NCI-H526 treated with DMSO at 0.1 percent for 48 hours (cell line): ENCODE measurements at places on chromosomes 5 and 9.

DNA sequence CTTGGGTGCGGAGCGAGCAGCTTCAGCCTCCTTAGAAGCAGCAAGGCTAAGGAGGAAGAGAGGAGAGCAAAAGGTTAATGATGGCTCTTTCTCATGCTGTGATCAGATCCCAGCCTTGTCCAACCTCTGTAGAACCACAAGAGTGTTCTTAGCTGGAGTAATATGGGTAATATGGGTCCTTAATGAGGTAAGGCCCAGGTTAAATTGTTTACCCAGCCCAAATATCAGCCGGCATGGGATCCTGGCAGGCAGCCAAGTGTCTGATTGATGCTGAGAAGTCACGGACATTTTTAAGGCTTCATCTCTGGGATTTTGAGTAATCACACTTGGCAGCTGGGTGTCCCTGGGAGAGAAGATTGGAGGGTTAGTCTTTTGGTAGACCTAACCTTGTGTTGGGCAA is 32.3 kb downstream of the GLRA1 start:
- no peak for DNase-seq

- no peak for DNase-seq
Measured at GRCh38 chr9:96232539-96233241, 69.3 kb downstream of the HSD17B3 start.

- DNase-seq, result no peak
Measured at GRCh38 chr9:72268961-72269360, 96.0 kb downstream of the ZFAND5 start.

DNA sequence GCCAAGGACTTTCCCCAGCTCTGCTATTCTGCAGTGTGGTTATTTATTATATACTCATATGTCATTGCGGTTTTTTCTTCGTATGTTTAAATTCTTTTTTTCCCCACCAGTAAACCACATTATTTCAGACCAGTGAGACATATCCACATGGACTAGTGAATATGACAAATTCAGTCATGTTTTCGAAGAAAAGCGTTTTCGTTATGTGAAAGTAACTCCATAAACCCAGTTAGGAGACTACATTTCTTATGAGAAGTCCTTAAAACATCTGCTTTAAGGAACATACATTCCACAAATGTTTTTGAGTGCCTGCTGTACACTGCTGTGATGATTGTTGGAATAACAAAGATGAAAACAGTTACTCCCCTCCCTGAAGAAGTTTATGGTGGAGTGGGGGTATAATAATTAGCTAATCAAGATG is 591.8 kb upstream of the CLINT1 start:
- DNase-seq, result no peak

- no peak for DNase-seq
Measured at GRCh38 chr9:98877311-98877710, 66.4 kb upstream of the COL15A1 start.

- DNase-seq, result no peak
Measured at GRCh38 chr9:136773386-136774044, 9.2 kb upstream of the LCN15 start.

DNA sequence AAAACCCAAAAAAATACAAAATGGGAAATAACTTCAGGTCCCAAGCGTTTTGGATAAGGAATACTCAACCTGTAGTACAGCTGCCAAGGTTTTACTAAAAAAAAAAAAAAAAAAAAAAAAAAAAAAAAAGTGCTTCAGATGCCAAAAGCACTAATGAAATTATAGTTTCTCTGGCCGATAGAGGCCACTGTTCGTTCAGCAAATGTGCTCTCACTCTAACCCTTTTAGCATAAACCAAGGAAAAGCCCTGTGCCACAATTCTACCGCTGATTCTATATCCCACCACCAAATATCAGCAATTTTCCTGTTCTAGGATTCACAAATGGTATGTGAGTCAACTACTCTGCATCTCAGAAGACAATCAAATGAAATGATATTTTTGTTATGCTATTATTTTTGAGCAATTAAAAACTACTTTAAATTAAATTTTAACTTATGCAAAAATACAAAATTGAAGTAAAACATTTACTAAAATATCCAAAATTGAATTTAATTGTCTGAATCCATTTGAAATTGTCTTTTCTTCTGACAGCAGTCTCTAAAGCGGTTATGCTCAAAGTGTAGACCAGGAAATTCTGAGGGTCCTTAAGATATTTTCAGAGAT is 79.8 kb downstream of the RICTOR start:
- DNase-seq, result peak; percentile 31

DNA sequence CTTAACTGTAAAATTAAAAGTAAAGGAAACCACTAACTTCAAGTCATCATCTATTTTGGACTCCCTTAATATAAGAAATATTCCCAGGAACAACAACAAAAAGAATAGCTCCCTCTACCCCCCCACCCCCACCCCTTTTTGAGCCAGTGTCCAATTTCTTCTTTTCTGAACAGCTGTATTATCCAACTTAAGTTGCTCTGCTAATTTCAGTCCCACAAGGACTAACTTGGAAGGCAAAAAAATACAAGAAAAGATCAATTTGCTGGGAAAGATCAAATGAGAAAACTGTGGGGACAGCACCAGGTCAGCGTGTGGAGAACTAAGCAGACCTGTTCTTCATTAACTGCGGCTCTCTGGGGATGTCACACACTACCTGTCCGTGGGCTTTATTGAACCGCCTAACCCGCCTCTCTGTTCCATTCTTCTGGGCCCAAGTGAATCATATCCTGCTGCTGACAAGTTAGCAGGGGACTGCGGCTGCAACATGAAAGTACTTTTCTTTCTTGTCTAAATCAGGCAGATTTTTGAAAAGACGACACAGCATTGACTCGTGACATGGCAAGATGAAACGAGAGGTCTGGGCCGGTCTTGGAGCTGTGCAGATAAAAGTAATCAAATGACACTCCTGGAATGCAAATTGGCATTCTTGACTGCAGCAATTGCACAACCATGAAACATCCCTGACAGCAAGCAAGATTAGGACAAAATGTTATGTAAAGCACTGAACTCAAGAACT is 2.7 kb downstream of the BNC2 start:
- peak; percentile 61 for DNase-seq

GRCh38 chr9:19619221-19619620 is 169.6 kb downstream of the SLC24A2 start:
- no peak for DNase-seq

GRCh38 chr9:101476576-101477208 is 41.1 kb upstream of the ALDOB start:
- DNase-seq, result no peak

- no peak for DNase-seq
Measured at GRCh38 chr9:116958881-116959280, 271.8 kb downstream of the TRIM32 start.

DNA sequence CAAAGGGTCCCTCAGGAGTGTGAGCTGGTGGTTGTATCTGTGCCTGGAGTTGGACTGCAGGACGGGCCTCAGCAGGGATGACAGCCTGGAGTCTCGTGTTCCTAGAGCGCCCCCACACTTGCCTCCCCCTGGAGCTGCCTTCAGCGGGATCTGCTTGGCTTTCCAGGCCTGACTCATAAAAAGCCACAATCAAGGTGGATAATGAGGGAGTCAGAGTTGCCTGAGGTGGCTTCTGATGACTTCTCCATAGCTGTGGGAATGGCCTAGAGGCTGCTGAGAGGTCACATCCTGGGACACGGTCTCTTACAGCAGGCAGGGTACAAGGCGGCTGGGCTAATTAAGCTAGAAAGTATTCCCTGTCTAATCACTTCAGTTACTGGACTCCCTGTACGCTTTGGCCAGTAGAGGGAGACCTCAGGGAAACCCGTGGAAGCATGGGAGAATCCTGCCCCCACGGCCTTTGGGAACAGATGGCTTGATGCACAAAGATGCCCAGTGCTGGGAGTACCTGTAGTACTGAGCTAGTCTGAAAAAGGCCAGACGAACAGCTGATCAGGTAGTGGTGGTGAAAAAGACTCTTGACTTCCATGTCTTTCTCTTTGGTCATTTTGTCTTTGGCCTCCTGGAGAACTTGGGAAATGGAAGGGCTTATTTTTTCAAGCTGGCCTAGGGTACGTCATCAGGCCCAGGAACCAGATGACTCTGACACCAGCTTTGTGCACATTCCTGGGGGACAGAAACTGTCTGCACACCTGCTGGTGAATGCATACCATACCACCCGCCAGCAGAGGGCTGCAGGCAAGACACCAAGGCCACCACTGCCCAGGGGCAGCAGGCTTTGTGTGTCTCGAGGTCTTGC is 16.1 kb upstream of the FRRS1L start:
- DNase-seq, result no peak

- DNase-seq, result no peak
Measured at GRCh38 chr5:141637123-141637766, 448 bp downstream of the RELL2 start.

- DNase-seq, result no peak
Measured at GRCh38 chr9:109926421-109926869, 146.4 kb downstream of the PALM2AKAP2 start.

- DNase-seq, result no peak
Measured at GRCh38 chr5:3126639-3127038, 375.2 kb upstream of the IRX2 start.

DNA sequence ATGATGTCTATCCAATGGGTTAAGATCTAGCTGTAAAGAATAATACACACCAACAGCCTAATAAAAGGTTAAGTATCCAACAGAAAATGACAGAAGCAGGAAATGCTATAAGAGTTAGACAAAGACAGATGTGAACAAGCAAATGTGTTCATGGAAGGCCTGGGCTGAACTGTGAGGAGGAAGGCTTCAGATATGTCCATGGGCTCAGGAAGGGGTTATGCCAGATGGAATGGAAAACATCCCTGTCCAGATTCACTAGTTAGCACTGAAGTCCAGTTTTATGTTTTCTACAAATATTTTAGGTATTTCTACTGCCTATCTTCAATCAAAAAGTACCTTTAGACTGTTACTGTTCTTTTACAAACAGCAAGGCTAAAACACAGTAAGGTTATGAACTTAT is 27.1 kb downstream of the ERAP1 start:
- DNase-seq, result no peak

- DNase-seq, result no peak
Measured at GRCh38 chr5:17891881-17892280, 257.6 kb downstream of the TAF11L14 start.

GRCh38 chr9:133733421-133733795 is 4.7 kb downstream of the SARDH start:
- no peak for DNase-seq

GRCh38 chr9:100277166-100277979 is 75.4 kb downstream of the TEX10 start:
- no peak for DNase-seq

DNA sequence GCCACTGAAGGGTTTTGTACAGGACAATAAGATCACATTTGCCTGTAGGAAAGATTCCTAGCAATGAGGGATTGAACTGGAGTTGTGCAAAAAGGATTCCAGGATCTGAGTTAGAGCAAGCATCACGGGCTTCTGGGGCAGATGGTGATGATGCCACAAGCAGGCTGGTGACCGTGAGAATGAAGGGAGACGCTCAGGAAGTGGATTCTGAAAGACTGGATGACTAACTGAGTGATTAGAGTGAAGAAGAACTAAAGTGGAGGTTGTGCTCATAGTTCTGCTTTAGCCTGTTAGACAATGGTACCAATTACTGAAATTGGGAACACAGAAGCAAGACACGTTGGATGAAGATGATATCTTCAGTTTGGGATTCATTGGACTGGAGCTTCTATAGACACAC is 168.2 kb downstream of the CD180 start:
- DNase-seq, result no peak

- DNase-seq, result no peak
Measured at GRCh38 chr5:74966141-74967026, 86.0 kb downstream of the GCNT4 start.

DNA sequence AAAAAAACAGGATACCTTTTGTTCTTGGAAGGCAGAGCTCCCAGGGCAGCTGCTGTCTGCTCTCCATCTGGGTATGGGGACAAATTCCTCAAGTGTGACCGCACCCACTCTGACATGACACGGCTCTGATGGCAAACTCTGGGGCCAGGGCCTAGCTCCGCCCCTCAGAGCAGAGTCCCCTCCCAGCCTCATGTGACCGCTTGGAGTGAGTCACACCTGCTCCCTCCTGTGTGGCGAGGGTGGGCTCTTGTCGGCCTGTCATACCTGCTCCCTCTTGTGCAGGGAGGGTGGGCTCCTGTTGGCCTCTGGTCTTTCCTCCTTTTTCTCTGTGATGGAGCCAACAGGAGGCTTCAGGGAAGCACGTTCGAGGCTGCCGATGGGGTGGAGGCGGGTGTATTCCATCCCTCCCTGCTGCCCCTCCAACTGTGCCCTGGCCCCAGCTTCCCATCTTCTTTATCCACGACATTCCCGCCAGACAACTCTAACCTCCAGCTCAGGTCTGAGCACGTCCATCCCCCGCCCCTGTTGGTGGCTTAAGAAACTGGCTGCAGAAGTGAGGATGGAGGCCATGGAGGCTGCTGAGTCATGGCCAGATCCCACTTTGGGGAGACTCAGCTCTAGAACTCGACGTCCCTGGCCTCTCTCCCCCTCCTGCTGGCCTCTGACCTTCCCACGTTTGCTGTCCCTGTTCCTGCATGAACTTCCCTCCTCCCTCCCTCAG is 65.3 kb downstream of the OLFM1 start:
- DNase-seq, result no peak

GRCh38 chr5:142924135-142924883 is 154.1 kb downstream of the ARHGAP26 start:
- no peak for DNase-seq

GRCh38 chr9:128992995-128993394 is 35.1 kb downstream of the SH3GLB2 start:
- DNase-seq, result no peak

DNA sequence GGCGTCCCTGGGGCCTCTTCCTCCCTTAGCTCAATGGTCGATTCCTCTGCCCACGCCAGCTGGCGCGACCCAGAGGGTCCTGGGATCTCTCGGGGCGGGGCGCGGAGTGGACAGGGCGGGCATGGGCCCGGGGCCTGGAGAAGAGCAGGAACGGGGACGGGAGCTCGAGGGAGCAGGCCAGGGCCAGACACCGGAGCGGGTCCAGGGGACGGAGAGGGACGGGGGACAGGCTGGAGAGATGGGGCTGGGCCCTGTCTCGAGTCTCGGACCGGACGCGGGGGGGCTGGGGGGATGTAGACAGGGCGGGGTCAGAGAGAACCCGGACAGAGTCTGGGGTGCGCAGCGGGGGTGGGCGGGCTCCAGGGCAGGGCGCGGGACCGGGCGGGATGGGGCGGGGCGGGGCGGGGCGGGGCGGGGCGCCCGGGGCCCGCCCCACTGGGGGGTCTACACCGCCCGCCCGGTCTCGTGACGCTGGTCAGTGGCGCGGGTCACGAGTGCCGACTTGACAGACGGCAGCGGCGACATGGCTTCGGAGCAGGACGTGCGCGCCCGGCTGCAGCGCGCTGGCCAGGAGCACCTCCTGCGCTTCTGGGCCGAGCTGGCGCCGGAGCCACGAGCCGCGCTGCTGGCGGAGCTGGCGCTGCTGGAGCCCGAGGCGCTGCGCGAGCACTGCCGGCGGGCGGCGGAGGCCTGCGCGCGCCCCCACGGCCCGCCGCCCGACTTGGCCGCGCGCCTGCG is at the start of gene UAP1L1:
TSS of gene UAP1L1 (plus strand) at position 508 of the 738 bp plus-strand sequence. CDS start at position 524, 16 bp downstream.
- DNase-seq, result no peak

DNA sequence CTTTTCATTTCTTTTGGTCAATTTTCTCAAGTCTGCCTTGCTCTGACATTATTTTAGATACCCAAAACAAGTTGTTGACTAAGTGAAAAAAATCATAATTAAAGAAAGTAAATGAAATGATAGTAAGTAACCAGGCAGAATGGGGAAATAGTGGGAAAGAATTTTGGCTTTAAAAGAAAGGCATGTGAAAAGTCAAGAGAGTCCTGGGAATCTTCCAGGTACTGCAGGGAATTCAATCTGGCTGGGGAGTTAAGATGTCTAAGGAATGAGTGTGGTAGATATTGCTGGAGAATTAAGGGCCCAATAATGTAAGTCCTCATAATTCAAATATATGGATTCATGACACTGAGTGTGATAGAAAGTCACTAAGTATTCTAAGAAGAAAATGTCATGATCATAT is 123.1 kb upstream of the PAPPA start:
- DNase-seq, result no peak
